ENCODE measurements at places on chromosomes 2 and 18.

DNA sequence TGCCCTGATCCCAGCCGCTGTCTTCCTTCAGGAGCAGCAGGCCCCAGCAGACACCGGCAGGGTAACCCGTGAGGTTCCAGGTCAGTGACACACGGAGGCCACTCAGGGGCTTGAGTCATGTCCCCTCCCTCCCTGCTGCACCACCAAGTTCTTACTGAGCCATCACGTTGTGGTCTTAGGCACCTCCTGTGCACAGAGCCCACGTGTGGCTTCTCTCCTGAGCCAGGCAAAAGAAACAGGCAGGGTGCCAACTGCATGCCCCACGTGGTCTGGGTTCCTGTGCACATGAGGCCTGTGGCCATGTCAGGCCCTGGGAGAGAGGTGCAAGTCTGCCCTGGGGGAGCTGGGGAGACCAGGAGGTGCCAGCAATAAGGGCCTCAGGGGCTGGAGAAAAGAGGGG, 264.8 kb downstream of the KLHL29 start:
- peak; percentile 78 for DNase-seq

- no peak for DNase-seq
These were observed 4.7 kb downstream of the MYO5B start for GRCh38 chr18:50190236-50190635.

DNA sequence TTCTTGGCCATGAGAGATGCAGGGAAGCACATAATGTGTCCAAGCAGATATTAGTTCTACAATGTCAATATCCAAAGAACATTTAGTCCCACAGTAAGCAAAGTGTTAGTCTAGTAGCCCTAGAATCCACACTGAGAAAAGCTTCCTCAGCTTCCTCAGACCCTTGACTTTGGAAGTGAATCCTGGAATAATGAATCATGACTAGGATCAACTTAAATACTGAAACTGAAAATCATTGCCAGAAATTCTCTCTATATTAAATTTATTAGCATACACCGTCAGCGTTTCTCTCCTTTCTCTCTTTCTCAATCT, 356.9 kb upstream of the ACVR2A start:
- DNase-seq = no peak

- DNase-seq = no peak
These were observed 54.0 kb upstream of the STRN start for GRCh38 chr2:37020212-37020886.

DNA sequence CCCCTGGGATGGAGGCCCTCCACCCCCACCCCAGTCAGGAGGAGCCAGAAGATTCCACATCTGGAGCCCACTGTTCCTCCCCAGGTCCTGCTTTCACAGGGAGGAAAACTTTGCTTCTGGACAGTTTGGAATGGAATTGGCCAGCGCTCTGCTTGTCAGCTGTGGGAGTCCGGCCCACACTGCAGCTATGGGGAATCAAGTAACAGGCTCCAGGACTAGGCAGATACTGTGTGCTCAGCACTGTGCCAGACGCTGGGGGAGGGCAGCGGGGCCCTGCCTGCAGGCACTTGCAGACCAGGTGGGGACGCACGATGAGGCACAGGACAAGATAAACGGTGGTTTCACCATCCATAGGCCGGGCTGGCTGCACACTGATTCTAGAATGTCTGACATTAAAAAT, 114.0 kb downstream of the STPG4 start:
- DNase-seq = no peak

- DNase-seq = no peak
These were observed 42.6 kb downstream of the GLI2 start for GRCh38 chr2:120778244-120778643.

- DNase-seq = no peak
These were observed 5.0 kb downstream of the LDLRAD4 start for GRCh38 chr18:13223311-13224143.

- DNase-seq = no peak
These were observed 526 bp downstream of the PRKRA start for GRCh38 chr2:178450524-178450773.

All from hematopoietic multipotent progenitor cell (in vitro differentiated cells).